T-helper 9 cell (primary cell): ENCODE measurements at places on chromosomes 7 and 10.

DNA sequence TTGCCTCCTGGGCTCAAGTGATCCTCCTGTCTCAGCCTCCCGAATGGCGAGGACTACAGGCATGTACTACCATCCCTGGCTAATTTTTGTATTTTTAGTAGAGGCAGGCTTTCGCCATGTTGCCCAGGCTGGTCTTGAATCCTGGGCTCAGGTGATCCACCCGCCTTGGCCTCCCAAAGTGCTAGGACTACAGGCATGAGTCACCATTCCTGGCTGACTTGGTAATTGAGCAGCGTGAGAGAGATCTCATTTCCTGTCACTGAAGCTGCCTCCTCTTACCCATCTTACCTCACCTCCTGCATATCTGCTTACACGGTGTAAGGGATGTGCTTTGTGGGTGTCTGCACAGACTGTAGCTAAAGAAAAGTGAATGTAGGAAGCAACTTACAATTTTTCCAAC, 9.7 kb downstream of the IFIT3 start:
- no peak for DNase-seq

DNA sequence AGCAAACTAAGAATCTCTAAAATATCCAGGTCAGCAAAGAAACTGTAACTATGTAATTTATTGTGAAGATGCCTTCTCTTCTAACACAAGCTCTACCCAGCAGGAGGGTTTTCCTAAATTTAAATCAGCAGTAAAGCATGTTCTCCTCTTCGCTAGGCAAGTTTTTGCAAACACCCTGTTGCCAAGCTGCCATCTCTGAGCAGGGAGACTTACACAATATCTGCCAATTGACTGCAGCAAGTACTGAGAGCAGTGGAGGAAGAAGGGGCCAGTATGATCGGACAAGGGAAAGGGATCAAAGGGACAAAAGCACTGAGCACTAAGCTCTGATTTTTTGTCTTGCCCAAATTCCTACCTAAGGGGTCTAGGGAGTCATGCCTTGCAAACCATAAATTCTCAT, 16.0 kb upstream of the LANCL2 start:
- DNase-seq: no peak

- DNase-seq: no peak
Observed at GRCh38 chr7:151058781-151059366, 515 bp upstream of the SLC4A2 start.

- no peak for DNase-seq
Observed at GRCh38 chr7:29956487-29956836, 33.1 kb downstream of the SCRN1 start.

- DNase-seq: no peak
Observed at GRCh38 chr10:29630205-29631048, 4.3 kb downstream of the SVIL start.

- no peak for DNase-seq
Observed at GRCh38 chr10:17626656-17627055, 9.5 kb upstream of the HACD1 start.

DNA sequence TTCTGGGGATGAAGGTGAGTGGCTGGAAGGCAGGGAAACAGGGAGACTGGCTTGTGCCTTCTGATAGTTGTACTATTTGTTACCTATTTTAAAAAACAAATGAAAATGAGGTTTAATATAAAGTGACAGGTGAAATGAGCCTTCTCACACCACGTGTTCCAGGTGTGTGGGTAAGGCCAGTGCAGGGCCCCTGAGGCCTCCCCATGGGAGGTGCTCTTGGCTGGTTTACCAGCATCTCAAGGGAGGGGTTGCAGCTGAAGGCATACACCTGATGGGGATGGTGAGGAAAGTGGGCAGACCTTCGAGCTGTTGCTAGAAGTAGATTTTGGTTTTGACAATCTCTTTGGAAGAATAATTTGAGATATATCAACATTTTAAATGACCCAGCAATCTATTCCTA, 103.6 kb downstream of the ARHGAP22 start:
- DNase-seq: no peak

DNA sequence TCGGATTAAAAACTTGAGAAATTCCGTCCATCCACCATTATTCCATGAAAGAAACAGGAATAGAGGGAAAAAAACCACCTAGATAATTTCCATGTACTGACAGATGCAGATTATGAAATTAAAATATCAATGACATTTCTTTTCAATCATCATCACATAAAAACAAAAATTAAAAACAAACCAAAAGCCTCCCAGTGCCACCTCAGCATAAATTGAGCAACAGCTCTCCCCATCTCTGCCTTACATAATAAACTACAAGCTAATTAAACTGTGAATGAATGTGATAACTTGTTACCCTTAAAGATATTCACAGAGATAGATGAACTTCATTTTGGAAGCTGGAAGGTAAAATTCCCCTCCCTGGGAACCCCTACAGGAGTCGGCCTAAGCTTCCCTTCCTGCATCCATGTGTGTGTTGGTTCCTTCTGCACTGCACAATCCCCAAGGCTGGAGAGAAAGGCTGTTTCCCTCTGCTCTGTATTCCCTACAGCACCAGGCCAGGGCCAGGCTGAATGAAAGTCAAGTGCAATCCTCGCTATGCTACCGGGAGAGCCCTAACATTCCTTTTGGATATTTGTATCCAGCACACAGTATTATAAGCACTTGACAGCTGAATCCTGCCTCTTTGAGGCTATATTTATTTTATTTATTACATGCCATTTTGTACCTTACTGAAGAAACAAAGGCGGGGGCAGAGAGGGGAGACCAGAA, 8.1 kb downstream of the CCDC6 start:
- DNase-seq: no peak

DNA sequence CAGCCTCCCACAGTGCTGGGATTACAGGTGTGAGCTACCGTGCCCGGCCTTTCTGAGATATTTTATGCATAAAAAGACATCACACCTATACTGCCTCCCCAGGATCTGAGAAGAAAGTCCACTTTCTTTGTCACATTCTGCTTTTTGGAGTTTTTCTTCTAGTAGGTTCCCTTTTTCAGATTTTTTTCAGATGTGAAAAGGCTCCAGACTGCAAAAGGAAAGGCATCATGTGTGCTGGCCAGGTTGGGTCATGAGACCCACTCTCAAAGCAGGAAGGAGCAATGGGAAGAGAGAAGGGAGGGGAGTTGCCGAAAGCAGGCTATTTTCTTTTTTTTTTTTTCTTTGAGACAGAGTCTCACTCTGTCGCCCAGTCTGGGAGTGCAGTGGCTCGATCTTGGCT, 10.8 kb downstream of the BLVRA start:
- no peak for DNase-seq

- no peak for DNase-seq
Observed at GRCh38 chr7:20158684-20159083, 58.5 kb downstream of the MACC1 start.

DNA sequence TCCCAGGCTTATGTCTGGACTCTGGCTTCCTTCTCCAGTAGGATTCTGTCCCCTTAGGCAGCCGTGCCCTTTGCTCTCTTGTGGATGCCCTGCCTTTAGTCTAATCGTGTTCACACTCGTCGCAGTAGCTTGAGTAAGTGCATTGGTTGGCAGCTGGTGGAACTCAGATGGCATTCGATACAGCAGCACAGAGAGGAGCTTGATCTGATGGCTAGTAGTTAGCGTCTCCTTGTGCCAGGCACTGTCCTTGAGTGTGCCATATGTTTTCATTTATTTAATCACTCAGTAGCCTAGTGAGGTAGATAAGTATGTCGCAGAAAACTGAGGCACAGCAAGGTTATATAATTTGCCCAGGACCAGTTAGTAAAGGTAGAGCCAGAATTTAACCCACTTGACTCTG, 18.2 kb upstream of the PARP12 start:
- no peak for DNase-seq

DNA sequence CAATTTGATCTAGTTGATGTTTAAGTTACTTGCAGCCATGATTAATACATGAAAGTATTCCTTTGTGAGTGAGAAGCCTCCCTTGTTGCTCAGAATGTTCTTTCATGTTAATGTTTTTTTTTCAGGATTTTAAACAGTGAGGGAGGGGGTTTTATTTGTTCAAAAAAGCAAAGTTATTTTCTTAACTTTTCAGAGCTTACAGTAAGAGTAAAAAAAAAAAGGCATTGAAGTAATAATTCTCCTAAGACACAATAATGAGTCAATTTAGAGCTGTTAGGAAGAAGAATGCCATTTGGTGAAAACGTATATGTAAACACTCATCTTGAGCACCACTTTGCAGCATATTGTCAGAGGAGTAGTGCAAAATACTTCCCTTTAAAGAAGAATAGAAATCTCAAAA, 105.8 kb downstream of the SEMA3A start:
- DNase-seq: no peak
